ENCODE measurements at places on chromosomes 12 and 14. TPM values are rescaled to one million over a fixed set of nuclear protein-coding genes. Genes with fewer than 3 reads are reported as not detected.

Gene RTL1
- not detected for total RNA-seq

Gene GNB3
- total RNA-seq, result 0.34 TPM

Gene STX2
- 5.8 TPM for total RNA-seq

Gene CREBL2
- 19.5 TPM for total RNA-seq

Gene TESPA1
- not detected for total RNA-seq

Gene TC2N
- 45.8 TPM for total RNA-seq

Gene CCDC177
- total RNA-seq, result not detected

Gene CCDC197
- not detected for total RNA-seq

Gene GRIN2B
- under 0.01 TPM for total RNA-seq

Gene ACRBP
- 0.50 TPM for total RNA-seq

Gene ESRRB
- not detected for total RNA-seq

Gene PLEKHG7
- total RNA-seq, result not detected

Gene FAM177A1
- 36.2 TPM for total RNA-seq

Gene POTEG
- total RNA-seq, result not detected

Gene OR4N2
- not detected for total RNA-seq

Gene CRACR2A
- total RNA-seq, result 5.8 TPM

Gene TSHR
- not detected for total RNA-seq

Gene TSPAN9
- 5.1 TPM for total RNA-seq

Gene FGF6
- not detected for total RNA-seq

Gene JAG2
- 56.0 TPM for total RNA-seq

Gene TMEM132D
- not detected for total RNA-seq

Gene RAD9B
- total RNA-seq, result 0.57 TPM

Gene DACT1
- total RNA-seq, result 1.4 TPM

Gene CD163L1
- total RNA-seq, result 0.14 TPM

Gene EML5
- 0.78 TPM for total RNA-seq

Gene EMP1
- total RNA-seq, result 11.6 TPM
